ENCODE measurements at places on chromosomes 7 and 10.

DNA sequence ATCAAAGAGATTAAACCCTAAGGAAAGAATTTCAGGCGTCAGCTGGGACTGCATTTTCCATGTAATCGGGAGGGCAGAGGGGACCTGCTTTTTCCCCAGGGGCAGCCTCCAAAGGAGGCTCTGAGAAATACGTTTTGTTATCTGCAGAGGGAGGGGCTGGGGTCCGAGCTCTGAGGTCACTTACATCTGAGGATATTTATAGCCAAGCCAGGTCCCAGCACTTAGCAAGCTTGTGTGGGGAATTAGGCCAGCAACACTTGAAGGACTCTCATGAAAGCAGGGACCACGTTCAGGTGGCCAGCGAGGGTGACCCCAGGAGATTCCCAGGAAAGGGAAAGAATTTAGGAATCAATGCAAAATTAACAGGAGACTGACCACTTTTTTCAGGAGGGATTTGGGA is 20.6 kb upstream of the GDI2 start:
- no peak for DNase-seq

- DNase-seq: no peak
These were observed 73.3 kb downstream of the ZMIZ1 start for GRCh38 chr10:79142064-79142491.

- DNase-seq: no peak
These were observed 89.7 kb upstream of the CSTF2T start for GRCh38 chr10:51789118-51789517.

- DNase-seq: no peak
These were observed 41.6 kb downstream of the BMPR1A start for GRCh38 chr10:86798025-86798424.

DNA sequence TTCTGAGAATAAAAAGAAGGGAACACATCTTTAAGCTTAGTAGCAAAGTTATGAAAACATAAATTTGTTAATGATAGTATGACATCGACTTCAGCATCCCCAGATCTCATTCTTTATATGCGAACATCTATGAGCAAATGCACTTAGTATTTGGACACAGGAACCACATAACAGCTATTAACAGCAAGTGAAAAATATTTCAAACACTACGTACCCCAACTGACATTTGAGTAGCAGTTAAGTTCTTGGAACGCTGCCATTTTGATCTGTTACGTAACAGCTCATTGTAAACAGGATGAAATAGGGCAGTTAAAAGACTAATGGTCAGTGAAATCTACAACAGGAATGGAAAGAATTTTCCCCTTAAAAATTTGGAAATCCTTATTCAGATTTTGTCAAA is 428.9 kb downstream of the TNS3 start:
- no peak for DNase-seq
